ENCODE measurements at places on chromosomes 4 and X.

- DNase-seq: peak; percentile 50
These were observed 17.3 kb downstream of the CTPS2 start for GRCh38 chrX:16695079-16695676.

DNA sequence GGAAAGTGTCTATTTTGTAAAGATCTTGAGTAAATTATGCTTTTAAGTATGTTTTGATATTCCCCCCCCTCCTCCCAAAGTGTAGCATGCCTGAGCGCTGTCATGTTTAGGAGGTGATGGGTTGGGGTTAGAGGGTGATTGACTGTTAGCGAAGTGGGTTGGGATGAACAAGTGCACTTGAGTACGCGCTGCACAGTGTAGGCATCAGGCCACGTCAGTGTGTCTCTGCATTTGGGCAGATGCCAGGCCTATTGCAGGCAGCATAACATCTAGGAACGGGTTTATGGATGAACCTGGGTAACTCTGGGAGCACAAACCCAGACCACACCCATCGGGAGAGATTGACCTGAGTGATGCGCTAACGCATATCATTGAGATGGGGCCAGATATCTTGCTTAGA is 111.2 kb downstream of the TBL1X start:
- no peak for DNase-seq

DNA sequence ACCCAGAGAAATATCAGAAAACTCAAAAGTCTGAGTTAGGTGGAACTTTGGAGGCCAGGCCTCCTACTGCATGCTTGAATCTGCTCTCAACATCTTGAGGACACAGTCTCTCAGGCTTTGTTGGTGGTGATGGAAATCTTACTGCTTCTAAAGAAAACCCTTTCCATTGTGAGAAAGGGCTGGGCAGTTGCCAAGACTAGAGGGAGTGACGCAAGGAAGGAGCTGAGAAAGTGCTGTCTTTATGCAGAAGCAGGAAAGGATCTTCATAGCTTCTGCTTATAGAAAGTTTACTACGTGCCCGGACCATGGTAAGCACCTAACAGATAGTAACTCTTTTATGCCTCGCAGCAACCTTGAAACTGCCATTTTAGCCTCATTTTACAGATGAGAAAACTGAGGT is 2.4 kb upstream of the CRMP1 start:
- DNase-seq: no peak

- DNase-seq: no peak
These were observed 58.0 kb downstream of the FGF16 start for GRCh38 chrX:77505227-77505626.

- DNase-seq: no peak
These were observed 68.6 kb downstream of the CAMK2D start for GRCh38 chr4:113692809-113693411.

GRCh38 chr4:107183155-107183774 is 147.2 kb upstream of the DKK2 start:
- peak; percentile 29 for DNase-seq

GRCh38 chrX:34859191-34859590 is 83.4 kb upstream of the FAM47B start:
- no peak for DNase-seq

DNA sequence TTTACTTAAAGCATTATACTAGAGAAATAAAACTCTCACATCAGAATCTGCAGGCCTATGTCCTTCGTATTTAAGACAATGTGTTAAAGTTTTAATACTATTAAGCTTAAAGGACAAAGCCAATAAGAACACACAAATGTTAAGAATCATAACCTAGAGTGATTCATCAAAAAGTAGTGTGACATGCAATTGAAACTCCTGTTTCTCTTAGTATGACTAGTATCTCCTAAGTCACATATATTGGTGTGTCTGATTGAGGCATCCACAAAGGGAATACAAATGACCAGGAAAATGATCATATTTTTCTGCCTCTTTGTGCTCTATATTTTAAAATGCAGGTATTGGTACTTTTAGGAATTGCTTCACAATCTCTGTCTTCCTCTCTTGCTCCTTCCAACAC is 23.8 kb downstream of the GPRASP3 start:
- no peak for DNase-seq

- DNase-seq: no peak
These were observed 411.3 kb downstream of the SPRY1 start for GRCh38 chr4:123807866-123808265.

- DNase-seq: no peak
These were observed 337.3 kb upstream of the HS3ST1 start for GRCh38 chr4:11765849-11766453.

DNA sequence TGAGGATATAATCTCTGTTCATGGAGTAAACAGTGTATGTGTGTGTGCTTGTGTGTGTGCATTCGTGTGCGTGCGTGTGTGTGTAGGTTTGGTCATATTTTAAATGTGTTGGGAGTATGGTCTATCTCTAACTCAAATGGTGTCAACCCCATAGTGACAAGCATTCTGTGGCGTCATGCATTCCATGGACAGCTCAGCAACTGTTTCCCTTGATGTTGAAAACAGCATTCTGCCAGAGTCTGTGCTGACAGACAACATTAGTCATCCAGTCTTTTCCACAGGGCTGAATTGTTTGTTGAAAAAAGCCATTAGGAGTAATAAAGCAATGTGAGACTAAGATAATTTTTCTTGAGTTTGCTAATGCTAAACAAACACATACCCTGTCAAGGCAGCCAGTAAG is 706.6 kb downstream of the PCDH19 start:
- DNase-seq: no peak

DNA sequence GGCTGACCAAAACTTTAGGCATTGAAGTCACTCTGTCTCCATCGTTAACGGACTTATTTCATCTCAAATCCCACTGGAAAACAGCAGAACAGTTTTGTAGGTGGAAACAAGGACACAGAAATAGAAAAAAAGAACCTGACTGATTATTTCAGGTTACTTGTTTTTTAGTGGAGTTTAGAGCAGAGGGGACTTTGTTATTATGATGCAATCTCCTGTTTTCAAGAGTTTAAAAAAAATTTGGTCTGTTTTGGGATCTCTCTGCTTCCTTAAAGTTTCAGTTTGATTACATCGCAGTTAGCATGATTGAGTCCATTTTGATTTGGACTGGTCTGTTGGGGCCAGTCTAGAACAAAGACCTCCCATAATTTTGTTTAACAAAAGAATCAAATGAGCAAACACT is 13.6 kb downstream of the PROM1 start:
- DNase-seq: no peak

- no peak for DNase-seq
These were observed 4.6 kb upstream of the DGKK start for GRCh38 chrX:50475208-50475607.

- DNase-seq: peak; percentile 80
These were observed 40.1 kb upstream of the PDK3 start for GRCh38 chrX:24424948-24425347.

GRCh38 chr4:45043911-45044310 is 317.6 kb upstream of the GNPDA2 start:
- peak; percentile 23 for DNase-seq

- no peak for DNase-seq
These were observed 50.3 kb downstream of the DKK2 start for GRCh38 chr4:106985830-106986229.

DNA sequence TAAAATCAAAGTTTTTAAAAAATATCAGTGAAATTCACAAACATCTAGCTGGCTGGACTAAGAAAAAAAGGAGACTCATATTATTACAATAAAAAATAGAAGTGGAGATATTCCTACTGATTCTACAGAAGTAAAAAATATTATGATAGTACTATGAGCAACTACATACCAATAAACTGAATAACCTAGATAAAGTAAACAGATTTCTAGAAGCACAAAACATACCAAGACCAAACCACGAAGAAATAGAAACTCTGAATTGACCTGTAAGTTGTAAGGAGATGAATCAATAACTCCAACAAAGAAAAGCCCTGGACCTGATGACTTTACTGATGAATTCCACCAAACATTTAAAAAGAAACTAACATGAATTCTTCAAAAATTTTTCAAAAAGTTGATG is 867.3 kb downstream of the PCDH18 start:
- no peak for DNase-seq

GRCh38 chrX:3145716-3146115 is 104.4 kb downstream of the ARSF start:
- DNase-seq: no peak

DNA sequence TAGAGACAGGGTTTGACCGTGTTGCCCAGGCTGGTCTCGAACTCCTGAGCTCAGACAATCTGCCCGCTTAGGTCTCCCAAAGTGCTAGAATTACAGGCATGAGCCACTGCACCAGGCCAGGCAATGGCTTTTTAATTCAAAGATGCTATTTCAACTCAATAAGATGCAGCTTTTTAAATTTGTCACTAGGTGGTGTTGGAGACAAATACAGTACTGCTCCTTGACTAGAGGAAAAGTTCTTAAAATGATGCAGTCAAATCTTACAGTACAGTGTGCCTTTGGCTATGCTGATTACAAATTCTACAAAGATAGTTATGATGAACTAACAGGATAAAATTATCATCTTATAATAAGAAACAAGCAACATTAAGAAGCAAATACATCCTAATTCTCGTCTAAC is 441.1 kb downstream of the KCNIP4 start:
- no peak for DNase-seq

DNA sequence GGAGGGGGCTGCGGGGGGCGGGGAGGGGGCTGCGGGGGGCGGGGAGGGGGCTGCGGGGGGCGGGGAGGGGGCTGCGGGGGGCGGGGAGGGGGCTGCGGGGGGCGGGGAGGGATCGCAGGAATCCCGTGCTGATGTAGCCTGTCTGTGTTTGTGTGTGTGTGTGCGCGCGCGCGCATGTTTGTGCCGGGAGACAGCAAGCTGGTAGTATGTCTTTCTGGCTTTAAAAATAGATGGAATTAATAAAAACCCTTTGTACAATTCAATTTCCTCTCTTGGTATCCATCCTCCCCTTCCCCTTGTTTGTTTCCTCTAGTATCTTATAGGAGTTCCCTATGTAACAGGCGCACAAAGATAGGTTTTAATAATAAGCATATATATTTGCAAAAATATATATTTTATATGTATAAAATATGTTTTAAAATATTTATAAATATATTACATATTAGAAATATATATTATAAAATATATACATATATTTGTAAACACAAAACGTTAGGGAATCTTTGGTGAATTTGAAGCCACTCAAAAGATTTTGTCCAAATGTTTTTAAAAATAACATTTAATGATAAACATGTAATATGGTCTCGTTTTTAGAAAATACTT is 782 bp downstream of the ARHGAP24 start:
- DNase-seq: peak; percentile 70

- no peak for DNase-seq
These were observed 36.2 kb downstream of the ARHGAP10 start for GRCh38 chr4:147768113-147768512.

GRCh38 chrX:13250826-13251580 is 68.8 kb downstream of the ATXN3L start:
- DNase-seq: peak; percentile 55

DNA sequence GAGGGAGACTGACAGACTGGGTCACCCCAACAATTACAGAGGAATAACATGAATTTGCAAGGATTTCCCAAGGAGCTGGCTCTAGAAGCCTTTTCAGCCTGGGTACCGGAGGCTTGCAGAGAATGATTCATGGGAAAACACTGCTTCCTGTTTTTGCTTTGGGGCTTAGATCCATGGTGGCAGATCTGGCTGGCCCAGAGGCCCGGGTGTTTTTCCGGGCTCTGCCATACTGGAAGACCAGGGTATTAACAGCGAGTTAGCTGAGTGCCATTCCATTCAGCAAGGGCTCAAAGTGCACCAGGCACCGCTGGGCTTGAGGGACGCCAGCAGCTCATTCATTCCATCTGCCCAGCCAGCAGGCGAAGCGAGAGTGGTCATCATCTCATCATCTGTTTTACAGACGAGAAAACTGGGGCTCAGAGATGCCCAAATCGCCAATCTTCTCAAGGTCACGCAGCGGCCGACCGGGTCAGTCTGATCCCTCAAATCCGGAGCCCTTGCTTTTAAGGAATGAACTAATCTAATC is 1.3 kb downstream of the WDR1 start:
- DNase-seq: no peak

DNA sequence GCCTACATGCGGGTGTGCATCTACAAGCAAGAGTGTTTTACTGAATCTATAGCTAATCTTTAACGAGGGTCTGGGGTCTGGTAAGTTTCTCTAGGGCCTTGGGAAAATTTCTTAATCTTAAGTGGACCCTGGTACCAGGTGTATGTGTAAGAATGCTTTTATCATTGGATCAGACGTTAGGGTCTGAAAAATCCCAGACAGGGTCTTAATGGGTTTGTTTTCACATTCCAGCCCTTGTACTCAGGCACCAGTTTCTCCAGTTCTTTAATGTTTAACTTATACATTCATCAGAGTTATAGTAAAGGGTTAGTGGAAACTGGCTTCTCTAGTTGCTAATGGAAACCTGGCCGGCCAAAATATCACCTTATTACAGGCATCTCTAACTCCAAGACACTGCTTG is 11.6 kb downstream of the MAGEB16 start:
- no peak for DNase-seq

- DNase-seq: no peak
These were observed 3.7 kb upstream of the OSTC start for GRCh38 chr4:108646706-108647105.

DNA sequence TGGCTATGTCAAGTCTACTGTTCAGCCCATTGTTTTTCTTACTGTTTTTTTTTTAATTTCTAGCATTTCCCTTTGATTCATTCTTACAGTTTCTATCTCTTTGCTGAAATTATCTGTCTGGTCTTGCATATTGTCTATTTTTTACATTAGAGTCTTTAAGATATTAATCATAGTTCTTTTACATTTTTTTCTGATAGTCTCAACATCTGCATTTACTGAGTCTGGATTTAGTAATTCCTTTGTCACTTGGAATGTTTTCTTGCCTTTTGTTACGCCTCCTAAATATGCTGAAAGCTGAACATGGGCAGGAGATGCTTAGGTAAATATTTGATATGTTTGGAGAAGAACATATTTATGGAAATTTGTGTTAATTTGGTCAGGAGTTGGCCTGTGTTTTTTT is 10.4 kb downstream of the JADE3 start:
- DNase-seq: no peak

DNA sequence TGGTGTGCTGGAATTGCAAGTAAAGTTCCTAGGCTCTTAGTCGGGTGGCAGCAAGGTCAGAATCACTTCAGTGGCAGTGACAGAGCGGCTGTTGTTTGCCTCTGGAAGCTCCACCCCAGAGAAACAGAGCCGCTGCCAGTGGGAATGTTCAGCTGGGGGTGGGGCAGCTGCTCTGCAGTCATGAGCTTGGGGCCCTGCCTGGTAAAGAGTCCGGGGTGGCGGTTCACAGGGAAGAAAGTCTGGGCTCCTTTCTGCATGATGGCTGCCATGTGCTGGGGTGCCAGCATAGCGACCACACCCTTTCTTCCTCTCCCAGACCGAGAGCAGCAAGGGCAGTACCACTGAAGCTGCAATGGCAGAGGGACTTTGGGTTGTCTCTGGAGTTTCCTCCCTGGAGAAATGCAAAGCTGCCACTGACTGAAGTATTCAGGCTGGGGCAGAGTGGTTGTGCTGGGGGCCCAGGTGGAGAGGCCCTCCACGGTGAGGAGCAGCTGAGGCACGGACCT is 108.8 kb upstream of the CENPE start:
- peak; percentile 62 for DNase-seq

DNA sequence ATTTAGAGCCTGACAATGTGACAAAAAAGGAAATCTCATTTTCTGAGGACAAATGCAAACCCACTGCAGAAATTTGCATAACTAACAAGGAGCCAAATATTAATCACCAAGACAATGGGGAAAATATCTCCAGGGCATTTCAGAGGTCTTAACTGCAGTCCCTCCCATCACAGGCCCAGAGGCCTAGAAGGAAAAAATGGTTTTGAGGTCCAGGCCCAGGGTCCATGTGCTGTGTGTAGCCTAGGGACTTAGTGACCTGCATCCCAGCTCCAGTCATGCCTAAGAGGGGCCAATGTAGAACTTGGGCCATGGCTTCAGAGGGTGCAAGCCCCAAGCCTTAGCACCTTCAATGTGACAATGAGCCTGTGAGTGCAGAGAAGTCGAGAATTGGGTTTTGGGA is 44.2 kb downstream of the P2RY10 start:
- no peak for DNase-seq

Measured in femur (tissue), 1 donor.